Mesothelial cell of epicardium (in vitro differentiated cells): ENCODE measurements at places on chromosomes 16 and 17. TPM values are rescaled to one million over a fixed set of nuclear protein-coding genes. Genes with fewer than 3 reads are reported as not detected.

The SLC38A8 gene
- not detected in 3 replicates for total RNA-seq

The FOXF1 gene
- total RNA-seq = 1.9 to 2.6 TPM (median 1.9 TPM) in 3 replicates

The LRRC46 gene
- total RNA-seq = 0.16 TPM in 1 of 3 replicates, not detected in the others

The COPS3 gene
- total RNA-seq = 57.8 to 65.0 TPM (median 63.5 TPM) in 3 replicates

The KRTAP4-6 gene
- not detected in 3 replicates for total RNA-seq

The MEOX1 gene
- total RNA-seq = 1.2 to 1.8 TPM (median 1.2 TPM) in 3 replicates

The OGFOD3 gene
- total RNA-seq = 36.6 to 40.3 TPM (median 39.3 TPM) in 3 replicates

The PPP1R27 gene
- total RNA-seq = 0.35 TPM in 1 of 3 replicates, not detected in the others

The AKAP1 gene
- 26.4 to 30.7 TPM (median 27.5 TPM) in 3 replicates for total RNA-seq

The CTNS gene
- 11.1 to 13.4 TPM (median 12.0 TPM) in 3 replicates for total RNA-seq

The BCL6B gene
- total RNA-seq = 0.22 to 0.34 TPM in 2 of 3 replicates, not detected in the other

The PMP22 gene
- 49.4 to 52.5 TPM (median 50.4 TPM) in 3 replicates for total RNA-seq

The CCT6B gene
- 3.2 to 3.5 TPM (median 3.3 TPM) in 3 replicates for total RNA-seq

The VASN gene
- total RNA-seq = 36.7 to 37.6 TPM (median 37.5 TPM) in 3 replicates

The TBC1D24 gene
- 24.2 to 25.0 TPM (median 24.7 TPM) in 3 replicates for total RNA-seq

The EFCAB5 gene
- 0.52 to 0.80 TPM (median 0.58 TPM) in 3 replicates for total RNA-seq

The IL21R gene
- 0.09 to 0.22 TPM (median 0.13 TPM) in 3 replicates for total RNA-seq

The SMIM36 gene
- total RNA-seq = not detected in 3 replicates

The TP53TG3C gene
- not detected in 3 replicates for total RNA-seq

The ENDOV gene
- total RNA-seq = 37.8 to 43.0 TPM (median 38.0 TPM) in 3 replicates

The KRTAP9-2 gene
- total RNA-seq = not detected in 3 replicates

The PTGES3L gene
- total RNA-seq = 1.5 to 2.0 TPM (median 1.6 TPM) in 3 replicates

The CD68 gene
- 0.44 to 0.86 TPM (median 0.78 TPM) in 3 replicates for total RNA-seq

The CRHR1 gene
- 0.27 to 0.36 TPM (median 0.31 TPM) in 3 replicates for total RNA-seq

The SCGB1C2 gene
- not detected in 3 replicates for total RNA-seq

The NPB gene
- 0.75 to 1.7 TPM (median 1.2 TPM) in 3 replicates for total RNA-seq

The NEUROD2 gene
- 0.09 TPM in 1 of 3 replicates, not detected in the others for total RNA-seq

The KCNJ2 gene
- total RNA-seq = 22.8 to 28.4 TPM (median 26.8 TPM) in 3 replicates

The RNF112 gene
- total RNA-seq = 2.7 to 4.8 TPM (median 4.2 TPM) in 3 replicates

The WNT9B gene
- total RNA-seq = 1.2 to 2.0 TPM (median 1.6 TPM) in 3 replicates

The CA4 gene
- not detected in 3 replicates for total RNA-seq

The NACA2 gene
- not detected in 3 replicates for total RNA-seq

The TBC1D3C gene
- 0.18 TPM in 1 of 3 replicates, not detected in the others for total RNA-seq

The ASIC2 gene
- total RNA-seq = 3.4 to 3.5 TPM (median 3.4 TPM) in 3 replicates

The RDM1 gene
- total RNA-seq = 2.1 to 3.5 TPM (median 3.4 TPM) in 3 replicates

The MYCBPAP gene
- total RNA-seq = 5.1 to 6.5 TPM (median 6.1 TPM) in 3 replicates

The CDH5 gene
- 0.09 to 0.27 TPM (median 0.16 TPM) in 3 replicates for total RNA-seq

The KLHL10 gene
- total RNA-seq = 0.16 to 0.27 TPM in 2 of 3 replicates, not detected in the other

The LYZL6 gene
- total RNA-seq = not detected in 3 replicates

The LRRC37B gene
- total RNA-seq = 27.5 to 33.2 TPM (median 31.4 TPM) in 3 replicates

The TIMM22 gene
- 14.9 to 16.3 TPM (median 15.5 TPM) in 3 replicates for total RNA-seq

The HOXB8 gene
- total RNA-seq = 75.7 to 82.4 TPM (median 78.8 TPM) in 3 replicates

The PIGQ gene
- 78.5 to 86.7 TPM (median 84.8 TPM) in 3 replicates for total RNA-seq

The HASPIN gene
- 4.2 to 5.2 TPM (median 4.4 TPM) in 3 replicates for total RNA-seq

The CFAP97D1 gene
- total RNA-seq = 0.07 TPM in 1 of 3 replicates, not detected in the others

The TRIM72 gene
- total RNA-seq = 0.04 to 0.14 TPM (median 0.11 TPM) in 3 replicates

The SPATA22 gene
- not detected in 3 replicates for total RNA-seq

The DNASE1L2 gene
- 1.0 to 1.4 TPM (median 1.2 TPM) in 3 replicates for total RNA-seq
